ENCODE measurements at places on chromosomes 6 and 20. TPM values are rescaled to one million over a fixed set of nuclear protein-coding genes. Genes with fewer than 3 reads are reported as not detected.

- no peak for DNase-seq
Measured at GRCh38 chr20:1415667-1416468, 23.0 kb upstream of the FKBP1A start.

The MYBL2 gene
- 106 TPM for total RNA-seq

DNA sequence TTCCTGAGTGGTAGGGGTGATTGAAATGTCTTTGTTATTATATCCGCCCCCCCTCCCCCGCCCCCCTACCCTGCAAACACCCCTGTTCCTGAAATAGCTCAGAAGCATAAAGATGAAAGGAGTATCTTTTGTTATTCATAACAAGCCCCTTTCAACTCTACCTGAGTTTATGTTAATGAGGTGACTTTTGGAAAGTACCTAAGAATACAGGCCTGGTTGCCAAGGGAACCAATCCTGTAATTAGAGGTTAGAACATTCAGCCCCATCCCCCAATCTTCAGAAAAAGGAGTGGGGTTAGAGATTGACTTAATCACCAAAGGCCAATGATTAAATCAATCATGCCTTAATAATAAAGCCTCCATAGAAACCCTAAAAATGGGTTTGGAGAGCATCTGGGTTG, 979.2 kb upstream of the GJE1 start:
- DNase-seq, result peak; percentile 9

GRCh38 chr20:51541189-51542032, 1.1 kb downstream of the NFATC2 start:
- peak; percentile 93 for DNase-seq

GRCh38 chr6:48426636-48427035, 315.6 kb upstream of the PTCHD4 start:
- no peak for DNase-seq

DNA sequence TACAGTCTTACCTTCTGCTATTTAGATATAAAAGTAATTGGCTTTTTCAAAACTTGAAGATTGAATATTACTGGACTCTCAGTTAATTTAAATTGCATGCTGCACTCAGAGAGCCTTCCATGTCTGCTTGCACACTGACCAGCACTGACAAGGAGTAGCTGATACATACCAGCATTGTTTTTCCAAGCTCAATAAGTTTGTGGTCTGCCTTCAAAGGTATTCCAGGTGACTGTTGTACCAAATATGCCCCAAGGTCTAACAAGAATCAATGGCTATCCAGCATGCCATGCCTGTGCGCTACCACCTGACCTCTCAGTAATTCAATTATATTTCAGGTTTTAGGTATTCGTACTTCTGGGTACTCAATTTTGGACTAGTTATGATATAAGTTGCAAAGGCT, 30.0 kb downstream of the BEND6 start:
- no peak for DNase-seq

GRCh38 chr6:44809258-44809657, 421.8 kb downstream of the CDC5L start:
- DNase-seq, result no peak

DNA sequence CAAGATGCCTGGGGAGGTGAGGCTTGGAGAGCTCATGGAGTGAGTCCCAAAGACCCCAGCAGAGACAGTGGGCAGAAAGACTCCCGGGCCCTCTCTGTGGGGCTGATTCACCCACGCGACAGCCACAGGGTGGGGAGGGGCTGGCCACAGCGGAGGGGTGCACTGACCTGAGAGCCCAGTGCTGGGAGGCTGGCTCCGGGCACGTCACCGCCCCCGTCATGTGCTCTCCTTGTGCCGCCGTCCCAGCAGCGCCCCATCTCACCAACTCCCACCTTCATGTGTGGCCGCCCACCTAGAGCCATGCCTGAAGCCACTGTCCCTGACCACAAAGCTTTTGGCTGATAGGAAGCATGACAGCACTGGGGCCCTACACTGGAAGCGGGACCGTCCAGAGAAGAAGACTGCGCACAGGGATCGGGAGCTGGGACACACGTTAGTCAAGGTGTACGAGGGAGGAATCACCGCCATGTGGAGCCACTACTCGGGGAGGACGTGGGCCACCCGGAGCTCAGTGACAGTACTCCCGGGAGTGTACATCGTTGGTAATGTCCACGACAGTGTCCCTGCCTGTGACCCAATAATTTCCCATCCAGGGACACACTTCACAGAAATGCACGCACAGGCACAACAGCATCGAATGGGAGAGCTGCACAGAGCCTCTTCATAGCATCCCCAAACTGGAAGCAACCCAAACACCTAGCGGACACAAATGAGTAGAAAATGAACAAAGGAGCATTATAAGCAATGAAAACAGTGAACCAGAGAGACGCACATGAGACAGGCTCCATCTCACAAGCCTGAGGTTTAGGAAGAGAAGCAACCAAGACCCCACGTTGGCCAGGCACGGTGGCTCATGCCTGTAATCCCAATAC, 28.4 kb upstream of the FOXC1 start:
- DNase-seq, result no peak

The TINAG gene
- total RNA-seq, result not detected

GRCh38 chr6:40997234-40997957, 41.6 kb downstream of the UNC5CL start:
- no peak for DNase-seq

The BNIP5 gene
- total RNA-seq, result not detected

- no peak for DNase-seq
Measured at GRCh38 chr6:94727710-94728109, 849.6 kb upstream of the MANEA start.

- DNase-seq, result no peak
Measured at GRCh38 chr6:89669002-89669401, 30.5 kb upstream of the LYRM2 start.

GRCh38 chr6:45758787-45759471, 256.7 kb downstream of the CLIC5 start:
- no peak for DNase-seq

DNA sequence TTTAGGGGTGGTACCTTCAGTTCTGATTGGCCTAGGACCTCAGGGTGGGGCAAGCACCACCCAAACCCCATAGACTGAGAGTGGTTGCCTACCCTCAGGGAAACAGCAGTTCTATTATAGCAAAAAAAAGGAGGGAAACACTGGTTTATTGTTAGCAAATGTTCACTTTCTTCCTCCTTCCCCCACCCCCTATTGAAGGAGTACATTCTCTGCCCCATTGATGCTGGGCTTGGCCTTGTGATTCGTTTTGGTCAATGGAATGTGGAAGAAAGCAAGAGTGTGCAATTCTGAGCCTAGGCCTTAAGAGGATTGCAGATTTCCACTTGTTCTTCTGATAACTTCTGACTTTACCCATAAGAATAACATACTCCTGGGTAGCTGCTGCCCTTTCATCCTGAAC, 255.8 kb downstream of the NFATC2 start:
- no peak for DNase-seq

The RSPH4A gene
- 0.15 TPM for total RNA-seq

The GRIK2 gene
- total RNA-seq, result not detected

The TMEM14C gene
- total RNA-seq, result 66.6 TPM

GRCh38 chr6:21967056-21967974, 329.5 kb downstream of the PRL start:
- no peak for DNase-seq

All from activated CD4-positive, alpha-beta T cell treated with anti-CD3 and anti-CD28 coated beads, Interleukin-2, amount 10 ng/mL, durations not matched to agents 7 days and 5 days (primary cell).